ENCODE measurements at places on chromosomes 7 and 10.
A peak's percentile ranks its signal among the peaks of the same experiment; 100 is the strongest.

GRCh38 chr7:112009081-112009480 lies 197.1 kb downstream of the DOCK4 start:
- DNase-seq = no peak

GRCh38 chr7:78062214-78062613 lies 263.6 kb downstream of the PHTF2 start:
- no peak for DNase-seq

DNA sequence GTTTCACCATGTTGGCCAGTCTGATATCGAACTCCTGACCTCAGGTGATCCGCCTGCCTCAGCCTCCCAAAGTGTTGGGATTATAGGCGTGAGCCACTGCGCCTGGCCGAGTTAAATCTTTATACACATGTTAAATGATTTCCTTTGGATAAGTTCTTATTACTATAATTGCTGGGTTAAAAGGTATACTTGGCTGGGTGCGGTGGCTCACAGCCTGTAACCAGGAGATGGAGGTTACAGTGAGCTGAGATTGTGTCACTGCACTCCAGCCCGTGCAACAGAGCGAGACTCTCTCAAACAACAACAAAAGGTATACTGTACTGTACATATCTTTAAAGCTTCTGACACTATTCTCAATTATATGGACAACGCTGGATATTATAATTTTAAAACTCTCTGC lies 53.2 kb upstream of the CDK13 start:
- DNase-seq = no peak

GRCh38 chr7:24877790-24878311 lies 102.1 kb downstream of the OSBPL3 start:
- DNase-seq = peak; percentile 13

DNA sequence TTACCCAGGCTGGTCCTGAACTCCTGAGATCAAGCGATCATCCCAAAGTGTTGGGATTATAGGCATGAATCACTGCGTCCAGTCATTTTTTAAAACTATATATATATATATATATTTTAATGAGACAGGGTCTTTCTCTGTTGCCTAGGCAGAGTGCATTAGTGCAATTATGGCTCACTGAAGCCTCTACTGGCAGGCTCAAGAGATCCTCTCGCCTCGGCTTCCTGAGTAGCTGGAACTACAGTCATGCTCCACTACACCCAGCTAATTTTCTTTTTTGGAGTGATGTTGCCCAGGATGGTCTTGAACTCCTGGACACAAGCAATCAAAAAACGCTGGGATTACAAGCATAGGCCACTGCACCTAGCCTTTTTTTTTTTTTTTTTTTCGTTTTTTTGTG lies 55.3 kb upstream of the KAT6B start:
- no peak for DNase-seq

- DNase-seq = no peak
These were observed 141.3 kb upstream of the ZMIZ1 start for GRCh38 chr10:78927257-78927995.

DNA sequence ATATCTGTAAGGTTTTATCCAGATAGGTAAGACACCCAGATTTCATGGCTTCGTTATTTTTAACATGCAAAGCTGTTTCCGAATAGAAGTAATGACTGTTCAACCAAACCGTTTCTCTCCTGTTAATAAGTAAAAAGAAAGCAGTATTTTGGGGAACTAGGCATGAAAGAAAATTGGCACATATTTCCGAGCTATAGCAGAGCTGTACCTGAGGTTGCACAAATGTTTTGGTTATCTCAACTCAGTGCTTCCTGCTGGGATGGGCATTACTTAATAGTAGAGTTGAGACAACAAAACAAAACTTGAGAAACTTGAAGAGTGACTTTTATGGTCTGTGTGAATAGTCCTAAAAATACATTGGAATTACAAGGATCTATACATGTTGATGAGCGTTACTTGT lies 564.3 kb upstream of the SORCS1 start:
- DNase-seq = peak; percentile 21

DNA sequence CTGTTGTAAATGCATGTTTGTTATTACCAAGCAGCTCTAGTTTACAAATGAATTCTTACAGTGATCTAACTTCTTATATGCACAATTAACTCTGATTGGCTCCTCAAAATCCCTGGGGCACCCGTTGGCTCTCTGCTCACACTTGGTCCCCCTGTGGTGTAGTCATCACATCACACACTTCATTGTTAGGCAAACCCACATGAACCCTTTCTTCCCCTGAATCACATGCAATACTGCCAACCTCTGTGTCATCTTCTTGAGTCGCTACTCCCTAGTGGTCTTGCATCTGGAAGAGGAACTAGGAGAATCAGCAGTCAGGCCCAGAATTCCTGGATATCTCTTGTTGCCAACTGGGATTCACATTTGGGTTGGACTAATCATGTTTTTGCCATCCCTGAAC lies 73.1 kb downstream of the CD36 start:
- DNase-seq = no peak

DNA sequence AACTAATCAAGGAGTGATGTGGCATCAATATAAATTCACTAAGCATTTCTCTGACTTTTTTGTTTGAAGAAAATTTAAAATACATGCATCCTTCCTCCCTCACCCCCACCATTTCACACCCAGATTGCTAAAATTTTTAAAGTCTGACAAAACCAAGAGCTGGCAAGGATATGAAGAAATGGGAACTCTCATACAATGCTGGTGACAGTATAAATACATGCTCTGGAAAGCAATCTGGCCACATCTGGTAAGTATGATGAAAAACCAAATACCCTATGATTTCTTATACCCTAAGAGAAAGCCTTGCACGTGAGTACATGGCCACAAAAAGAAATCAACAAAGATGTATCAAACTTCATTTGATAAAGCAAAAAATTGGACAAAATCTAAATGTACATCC lies 31.2 kb downstream of the P4HA1 start:
- DNase-seq = no peak
